Astrocyte (in vitro differentiated cells and primary cell): ENCODE measurements at places on chromosomes 3 and 15.

- DNase-seq, result no peak
These were observed 244.4 kb downstream of the CHST2 start for GRCh38 chr3:143363949-143364348.

- DNase-seq, result no peak
These were observed 74.9 kb upstream of the SKOR1 start for GRCh38 chr15:67750371-67750770.

GRCh38 chr3:13198264-13198879 lies 125.1 kb upstream of the IQSEC1 start:
- DNase-seq, result no peak

GRCh38 chr15:45187578-45187893 lies 230 bp downstream of the SHF start:
- DNase-seq, result no peak

GRCh38 chr3:194468086-194468485 lies 18.7 kb downstream of the ATP13A3 start:
- DNase-seq, result peak; percentile 65

DNA sequence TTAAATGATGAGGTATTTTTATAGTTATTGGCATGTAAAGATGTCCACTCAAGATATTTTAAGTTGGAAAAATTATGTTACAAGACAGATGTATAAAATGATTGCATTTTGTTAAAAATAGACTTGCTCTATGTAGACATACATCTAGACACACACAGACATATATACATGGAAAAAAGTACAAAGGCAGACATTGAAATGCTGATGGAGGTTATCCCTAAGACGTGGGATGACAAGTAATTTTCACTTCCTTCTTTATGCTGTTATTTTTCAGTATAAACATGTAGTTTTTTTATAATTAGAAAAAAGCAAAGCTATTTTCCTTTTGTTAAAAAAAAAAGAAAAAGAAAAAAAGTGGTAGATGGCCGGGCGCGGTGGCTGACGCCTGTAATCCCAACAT lies 7.2 kb downstream of the HOMER2 start:
- no peak for DNase-seq

- no peak for DNase-seq
These were observed 140.5 kb upstream of the TPM1 start for GRCh38 chr15:62901909-62902546.

DNA sequence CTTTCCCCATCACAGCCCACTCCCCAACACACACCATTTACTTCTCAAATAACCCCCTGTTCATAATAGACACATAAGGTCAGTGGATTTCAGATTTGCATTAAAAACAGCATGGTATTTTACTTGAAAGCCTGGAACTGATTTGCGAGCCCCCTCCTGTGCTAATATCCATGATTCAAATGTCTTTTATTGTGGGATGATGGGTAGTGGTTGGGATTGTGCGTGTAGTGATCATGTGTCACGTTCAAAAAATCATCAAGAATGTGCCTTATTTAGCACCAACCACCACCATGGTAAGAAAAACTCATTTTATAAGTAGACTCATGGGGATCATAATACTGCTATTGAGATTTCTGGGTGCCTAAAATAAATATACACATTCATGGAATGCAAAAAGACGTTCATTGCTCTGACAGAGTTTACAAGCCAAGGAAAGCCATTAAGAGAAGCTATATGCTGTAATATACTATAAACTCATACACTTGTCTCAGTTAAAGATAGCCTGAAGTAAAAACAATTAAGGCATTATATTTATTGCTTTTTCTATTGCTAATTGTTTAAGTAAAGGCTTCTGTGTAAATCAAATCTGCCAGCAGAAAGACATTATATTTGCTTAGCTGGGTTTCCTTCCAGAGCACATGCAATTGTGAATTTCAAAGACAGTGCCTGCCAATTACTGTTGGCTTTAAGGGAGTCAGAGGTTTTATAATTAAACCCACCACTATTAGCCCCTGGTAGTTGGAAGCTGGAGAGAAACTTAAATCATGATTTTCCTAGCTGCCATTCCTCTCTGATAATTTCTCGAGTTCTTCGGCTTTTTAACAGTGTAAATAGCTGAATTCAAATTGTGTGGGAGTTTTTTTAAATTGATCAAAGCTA lies 4.0 kb downstream of the TRAT1 start:
- DNase-seq, result no peak

GRCh38 chr3:30258426-30259392 lies 347.7 kb upstream of the TGFBR2 start:
- no peak for DNase-seq

DNA sequence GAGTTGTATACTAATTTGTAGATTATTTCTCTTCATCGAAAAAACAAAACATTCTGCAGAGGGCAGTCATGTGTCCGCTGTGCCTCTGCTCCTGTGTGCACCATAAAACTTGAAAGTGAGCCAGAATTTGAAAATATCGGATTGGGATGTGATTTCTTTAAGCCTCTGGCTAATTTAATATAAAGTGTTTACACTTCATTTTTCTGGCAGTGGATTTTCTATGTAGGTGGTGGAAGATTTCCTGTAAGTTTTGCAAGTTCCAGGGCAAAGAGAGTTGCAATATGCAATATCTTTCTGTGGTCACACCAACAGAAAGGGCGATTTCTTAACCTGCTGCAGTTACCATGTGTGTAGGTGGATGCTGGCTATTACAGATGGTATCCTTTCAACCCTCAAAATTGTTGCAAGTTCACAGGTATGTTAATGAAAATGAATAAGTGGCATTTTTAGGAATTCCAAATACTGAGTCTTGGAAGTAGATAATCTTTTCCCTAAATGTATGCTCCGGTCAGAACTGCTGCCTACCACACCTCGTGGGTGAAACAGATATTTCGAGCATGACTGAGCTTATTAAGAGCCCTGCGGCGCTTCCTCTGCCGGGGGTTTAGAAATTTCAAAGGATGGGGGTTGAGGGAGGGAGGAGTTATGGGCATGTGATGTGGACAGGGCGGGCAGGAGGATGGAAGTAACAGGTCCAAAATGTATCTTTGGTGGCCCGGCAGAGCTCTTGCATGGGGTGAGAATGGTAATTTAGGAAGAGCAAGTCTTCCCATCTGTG lies 134.0 kb downstream of the PGPEP1L start:
- DNase-seq, result peak; percentile 93

DNA sequence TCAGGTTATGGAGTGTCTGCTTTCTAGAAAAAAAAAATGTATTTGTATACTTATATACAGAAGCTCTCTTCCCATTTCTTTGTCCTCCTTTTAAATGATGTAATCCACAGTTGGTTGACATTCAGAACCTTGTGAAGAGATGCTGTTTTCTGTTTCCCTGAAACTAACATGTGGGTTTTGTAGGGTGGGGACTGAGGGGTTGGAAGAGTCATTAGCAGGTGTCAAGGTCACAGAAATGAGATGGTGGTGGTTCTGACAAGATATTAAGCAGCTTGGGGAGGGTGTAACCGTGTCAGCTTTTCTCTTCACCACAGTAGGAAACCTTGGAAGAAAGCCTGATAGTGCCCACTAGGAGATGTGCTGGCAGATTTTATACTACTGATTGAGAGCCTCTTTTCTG lies 2.4 kb downstream of the RASA2 start:
- DNase-seq, result no peak

DNA sequence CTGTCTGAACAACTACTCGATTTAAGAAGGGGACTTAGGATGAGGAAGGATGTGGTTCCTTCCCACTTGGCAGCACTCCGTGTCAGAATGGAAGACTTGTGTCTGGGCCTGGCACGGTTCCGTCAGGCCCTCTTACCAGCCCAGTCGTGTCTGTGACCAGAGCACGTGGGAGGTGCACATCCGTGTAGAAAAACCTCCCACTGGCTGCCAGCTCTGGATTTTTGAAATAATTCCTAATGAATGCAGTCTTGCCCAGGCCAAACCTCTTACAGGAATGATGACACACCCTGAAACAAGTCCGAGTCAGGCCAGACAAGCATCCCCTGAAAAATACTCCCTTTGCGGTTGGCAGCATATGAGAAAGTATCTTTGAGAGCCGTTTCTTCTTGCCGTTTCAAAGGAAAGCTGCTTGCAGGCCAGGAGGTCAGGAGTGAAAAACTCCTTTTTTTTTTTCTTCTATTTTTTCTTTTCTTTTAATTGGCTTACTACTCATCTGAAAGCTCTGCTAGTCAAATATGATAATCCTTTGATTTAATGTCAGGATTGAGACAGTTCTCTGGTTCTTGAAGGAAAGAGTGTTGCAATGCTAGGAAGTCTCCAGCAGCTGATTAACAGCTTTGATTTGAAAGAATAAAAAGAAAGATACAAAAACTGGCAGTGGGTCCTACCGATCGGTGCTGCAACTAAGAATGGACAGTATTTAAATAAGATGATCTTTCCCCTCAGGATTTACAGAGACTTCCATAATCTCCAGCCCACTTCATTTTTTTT lies 19.8 kb downstream of the IL1RAP start:
- peak; percentile 100 for DNase-seq

DNA sequence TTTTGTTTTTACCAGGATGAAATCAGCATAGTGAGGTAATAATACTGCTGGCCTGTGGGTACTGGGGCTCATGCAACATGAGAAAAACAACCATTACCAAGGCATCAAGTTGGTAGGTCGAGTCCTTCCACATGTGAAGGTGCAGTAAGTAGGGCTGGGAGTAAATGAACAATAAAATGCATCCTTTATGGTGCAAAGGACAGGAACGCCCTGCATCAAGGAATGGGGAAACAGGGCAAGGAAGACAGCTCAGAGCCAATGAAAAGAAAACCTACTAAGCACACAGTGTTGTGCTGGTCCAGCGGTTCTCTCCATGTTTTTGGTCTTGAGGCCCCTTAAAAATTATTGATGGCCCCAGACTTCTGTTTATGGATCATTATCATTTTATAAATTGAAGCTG lies 168.5 kb upstream of the TPM1 start:
- no peak for DNase-seq

DNA sequence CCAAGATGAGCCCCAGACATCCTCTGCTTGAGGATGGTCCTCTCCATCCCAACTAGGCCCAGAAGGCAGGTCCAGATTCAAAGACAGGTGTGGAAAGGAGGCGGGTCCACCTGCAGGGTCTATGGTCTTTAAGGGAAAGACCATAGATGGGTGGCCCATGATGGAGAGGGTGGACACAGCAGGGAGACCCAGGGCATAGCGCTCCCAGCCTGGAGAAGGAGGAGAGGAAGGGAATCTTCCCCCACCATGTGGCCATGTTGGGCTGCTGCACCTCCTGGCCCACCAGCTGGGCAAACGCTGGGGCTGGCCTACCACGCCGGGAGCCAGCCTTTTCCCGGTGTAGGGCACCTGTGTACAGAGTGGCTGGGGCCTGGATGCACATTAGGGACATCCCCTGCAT lies 265.2 kb upstream of the TLE3 start:
- DNase-seq, result peak; percentile 10

GRCh38 chr3:49339581-49339940 lies 292 bp downstream of the USP4 start:
- DNase-seq, result no peak

GRCh38 chr3:188090620-188091309 lies 63.2 kb upstream of the LPP start:
- DNase-seq, result no peak

- no peak for DNase-seq
These were observed 48.0 kb downstream of the ARNT2 start for GRCh38 chr15:80452166-80452565.

GRCh38 chr15:31062911-31063310 lies 38.6 kb downstream of the TRPM1 start:
- DNase-seq, result no peak

DNA sequence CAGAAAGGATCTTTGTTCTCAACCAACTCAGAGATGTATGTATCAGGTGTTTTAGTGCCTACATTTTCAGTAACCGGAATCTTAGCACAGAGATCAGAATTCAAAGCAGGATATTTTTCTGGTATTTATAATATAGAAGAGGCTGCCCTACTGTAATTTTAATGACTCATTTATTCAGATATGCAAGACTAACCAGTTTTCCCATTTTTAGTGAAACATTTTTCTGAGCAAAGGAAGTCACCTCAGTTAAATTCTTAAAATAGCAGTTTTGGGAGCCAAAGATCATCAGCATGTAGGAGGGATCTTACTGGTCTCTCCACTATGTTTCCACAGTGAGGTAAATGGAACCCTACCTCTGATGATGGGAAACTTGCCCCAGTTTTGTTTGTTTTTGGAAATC lies 42.0 kb downstream of the SRP14 start:
- DNase-seq, result peak; percentile 69

DNA sequence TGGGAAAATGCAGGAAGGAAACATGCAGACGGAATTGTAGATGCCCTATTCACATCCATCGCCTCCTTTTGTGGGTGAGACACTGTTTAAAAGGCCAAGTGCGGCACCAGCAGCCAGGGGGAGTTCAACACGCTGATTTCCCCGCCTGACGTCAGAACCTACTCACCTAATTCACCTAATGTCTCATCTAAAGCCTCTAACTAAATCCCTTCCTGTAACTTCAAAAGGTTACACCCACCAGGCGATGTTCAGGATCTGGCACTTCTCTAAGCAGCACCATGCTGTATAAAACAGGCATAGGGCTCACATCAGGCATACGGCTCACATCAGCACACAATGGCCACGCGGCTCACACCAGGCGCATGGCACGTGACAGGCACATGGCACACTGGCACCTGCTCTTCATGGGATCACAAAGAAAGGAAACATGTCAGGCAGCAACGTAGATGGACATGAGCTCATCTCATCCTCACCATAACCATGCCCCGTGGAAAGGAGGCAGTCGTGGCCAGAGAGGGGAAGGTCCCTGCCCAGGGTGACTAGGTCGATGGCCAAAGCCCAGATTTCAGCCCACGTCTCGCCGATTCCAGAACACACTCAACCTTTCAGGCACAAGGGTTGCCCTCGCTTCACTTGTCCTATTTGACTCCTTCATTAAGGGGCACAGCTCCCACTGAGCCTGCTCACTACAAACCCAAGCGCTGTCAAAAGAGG lies 21.7 kb downstream of the XXYLT1 start:
- no peak for DNase-seq

DNA sequence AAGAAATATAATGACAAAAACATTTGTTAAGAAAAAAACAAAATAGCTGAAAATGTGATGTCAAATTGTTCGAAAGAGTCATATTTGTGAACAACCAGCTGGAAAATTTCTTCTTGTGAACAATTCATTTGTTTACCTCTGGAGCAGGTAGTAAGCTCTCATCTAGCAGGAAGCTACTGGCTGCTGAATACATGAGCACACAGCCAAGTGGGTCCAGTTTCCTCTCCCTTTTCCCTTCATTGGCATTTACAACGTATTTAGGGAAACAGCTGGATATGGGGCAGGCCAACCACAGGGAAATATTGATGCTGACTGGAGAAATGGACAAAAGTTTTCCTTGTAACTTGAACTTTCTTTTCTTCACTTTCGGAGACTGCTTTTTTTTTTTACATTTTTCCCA lies 1354.7 kb upstream of the EPHA6 start:
- DNase-seq, result no peak

DNA sequence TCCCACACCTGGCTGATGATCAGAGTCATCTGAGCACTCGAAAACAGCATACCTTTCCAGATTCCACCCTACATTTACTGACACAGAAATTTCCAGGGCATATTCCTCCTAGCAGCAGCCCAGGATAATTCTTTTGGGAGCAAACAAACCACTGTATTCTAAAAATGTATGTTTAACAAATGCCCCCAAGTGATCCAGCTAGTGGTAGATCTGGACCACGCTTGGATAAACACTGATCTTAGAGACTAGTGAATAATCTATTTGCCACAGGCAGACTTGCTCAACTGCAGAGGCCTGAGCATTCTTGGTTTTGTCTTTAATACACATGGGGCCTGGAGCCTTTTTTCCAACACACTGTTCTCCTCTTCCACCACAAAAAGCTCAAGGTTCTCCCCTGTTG lies 89.6 kb downstream of the TM4SF4 start:
- peak; percentile 56 for DNase-seq

- no peak for DNase-seq
These were observed 7.0 kb upstream of the NIPA2 start for GRCh38 chr15:22831473-22831872.
